ENCODE measurements at places on chromosomes 12 and 14. TPM values are rescaled to one million over a fixed set of nuclear protein-coding genes. Genes with fewer than 3 reads are reported as not detected.
A peak's percentile ranks its signal among the peaks of the same experiment; 100 is the strongest.

DNA sequence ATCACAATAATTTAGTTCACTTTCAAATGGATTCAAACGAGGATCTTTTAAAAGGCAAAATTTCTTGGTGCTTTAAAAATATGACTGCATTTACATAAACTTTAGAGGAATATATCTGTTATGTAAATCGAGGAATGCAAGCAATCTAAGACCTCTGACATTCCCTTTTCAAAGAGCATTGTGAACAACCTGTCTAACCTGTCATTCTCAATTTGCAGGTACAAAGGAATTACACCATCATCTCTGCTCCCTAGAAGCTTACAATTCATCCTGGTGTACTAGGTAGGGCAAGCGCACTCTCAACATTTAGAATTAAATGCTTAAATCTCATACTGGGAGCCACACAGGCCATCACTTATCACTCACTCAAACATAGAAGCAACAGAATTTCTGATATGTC, 35.6 kb downstream of the BMP4 start:
- H3K27me3 ChIP-seq, result peaks cover 24% of the 10 kb centered on the region
- no peaks in the 10 kb centered on the region for H3K36me3 ChIP-seq
- DNase-seq, result no peak
- H3K4me3 ChIP-seq, result no peak overlapping the region

DNA sequence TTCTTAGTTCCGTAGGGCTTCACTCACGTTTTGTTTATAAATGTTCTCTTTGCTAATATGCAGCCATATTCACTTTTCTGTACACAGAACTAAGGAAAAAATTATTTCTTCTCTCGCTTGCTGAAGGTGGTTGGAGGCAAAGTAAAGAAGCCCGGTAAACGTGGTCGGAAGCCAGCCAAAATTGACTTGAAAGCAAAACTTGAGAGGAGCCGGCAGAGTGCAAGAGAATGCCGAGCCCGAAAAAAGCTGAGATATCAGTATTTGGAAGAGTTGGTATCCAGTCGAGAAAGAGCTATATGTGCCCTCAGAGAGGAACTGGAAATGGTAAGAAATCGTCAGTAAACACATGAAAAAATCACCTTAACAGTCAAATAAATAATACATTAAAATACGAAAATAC, 24.0 kb downstream of the CREBL2 start:
- no peak overlapping the region for H3K27ac ChIP-seq
- H3K36me3 ChIP-seq, result peaks cover 14% of the 10 kb centered on the region
- H3K4me3 ChIP-seq, result no peak overlapping the region
- DNase-seq, result no peak

DNA sequence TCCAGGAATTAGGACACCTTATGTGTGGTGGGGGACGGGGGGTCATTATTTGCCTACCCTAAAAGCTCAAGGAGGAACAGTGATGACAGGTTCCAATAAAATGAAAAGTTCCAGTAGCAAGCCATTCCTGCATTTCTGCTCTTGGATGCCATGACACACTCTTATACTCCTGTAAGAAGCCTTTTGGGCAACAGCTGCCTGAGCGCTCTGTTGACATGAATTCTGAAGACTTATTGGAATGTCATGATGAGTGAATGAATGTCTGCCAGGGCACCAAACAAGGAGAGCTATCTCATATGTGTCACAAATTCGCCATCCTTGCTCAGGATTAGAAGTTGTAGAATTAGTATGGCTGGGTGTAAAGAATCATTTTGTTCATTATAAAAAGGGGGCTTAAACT, 36.3 kb downstream of the PTGER2 start:
- no peaks in the 10 kb centered on the region for H3K27me3 ChIP-seq
- DNase-seq, result no peak
- H3K4me3 ChIP-seq, result no peak overlapping the region
- H3K4me1 ChIP-seq, result peaks cover 65% of the 10 kb centered on the region

DNA sequence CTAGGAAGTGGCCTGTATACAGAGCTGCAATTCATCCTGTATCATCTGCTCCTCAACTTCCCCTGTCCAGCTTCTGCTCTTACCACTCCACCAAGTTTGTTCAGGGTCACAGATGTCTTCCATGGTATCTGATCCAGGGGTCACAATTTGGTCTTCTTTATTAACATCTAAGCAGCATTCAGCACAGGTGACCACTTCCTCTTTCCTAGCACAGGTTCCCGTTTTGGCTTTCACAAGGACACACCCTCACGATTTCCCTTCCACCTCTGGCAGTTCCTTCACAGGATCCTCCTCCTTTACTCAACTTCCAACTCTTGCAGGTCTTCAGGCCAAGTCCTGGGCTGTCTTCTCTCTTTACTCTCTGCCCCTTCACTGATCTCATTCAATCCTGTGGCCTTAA, 93.6 kb downstream of the TTC7B start:
- no peak overlapping the region for H3K4me3 ChIP-seq
- no peaks in the 10 kb centered on the region for H3K36me3 ChIP-seq
- no peak overlapping the region for H3K27ac ChIP-seq
- no peaks in the 10 kb centered on the region for H3K4me1 ChIP-seq
- H3K27me3 ChIP-seq, result no peaks in the 10 kb centered on the region

- no peak for DNase-seq
- H3K27me3 ChIP-seq, result no peaks in the 10 kb centered on the region
- H3K27ac ChIP-seq, result peak overlapping the region; percentile 35
- H3K36me3 ChIP-seq, result peaks cover 47% of the 10 kb centered on the region
- no peak overlapping the region for H3K4me3 ChIP-seq
These were observed 58.0 kb downstream of the SYNE2 start for GRCh38 chr14:63910583-63911363.

GRCh38 chr14:22106700-22107697, 433.4 kb upstream of the OR4E1 start:
- H3K27me3 ChIP-seq, result no peaks in the 10 kb centered on the region
- peak overlapping the region; percentile 10 for H3K4me3 ChIP-seq
- peaks cover 15% of the 10 kb centered on the region for H3K4me1 ChIP-seq
- peak overlapping the region; percentile 11 for H3K27ac ChIP-seq
- DNase-seq, result no peak

GRCh38 chr12:126998747-126999285, 1268.2 kb upstream of the TMEM132C start:
- no peak overlapping the region for H3K4me3 ChIP-seq
- DNase-seq, result no peak
- H3K36me3 ChIP-seq, result no peaks in the 10 kb centered on the region
- no peak overlapping the region for H3K27ac ChIP-seq
- peaks cover 7% of the 10 kb centered on the region for H3K27me3 ChIP-seq

DNA sequence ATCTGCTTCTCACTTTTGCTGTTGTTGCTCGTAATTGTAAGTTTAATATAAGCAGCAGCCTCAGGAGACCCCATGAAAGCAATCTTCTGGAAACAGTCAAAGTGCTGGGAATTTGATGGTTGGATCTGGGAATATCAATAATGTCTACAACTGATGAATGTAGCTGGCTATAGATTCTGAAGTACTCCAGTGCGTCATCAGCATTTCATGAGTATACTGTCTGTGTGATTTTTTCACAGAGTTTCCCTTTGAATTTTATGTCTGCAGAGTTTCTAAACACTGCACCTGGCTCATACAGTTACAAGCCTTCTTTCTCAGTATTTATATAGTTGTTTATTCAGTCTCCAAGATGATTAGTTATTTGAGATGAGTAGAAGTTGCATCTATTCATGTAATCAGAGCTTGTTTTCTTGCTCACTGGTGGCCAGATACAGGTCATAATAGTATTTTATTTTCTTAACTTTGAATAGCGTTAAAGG, 222.3 kb downstream of the RAD51B start:
- H3K36me3 ChIP-seq, result peaks cover 2% of the 10 kb centered on the region
- no peak overlapping the region for H3K27ac ChIP-seq
- H3K4me1 ChIP-seq, result no peaks in the 10 kb centered on the region
- no peaks in the 10 kb centered on the region for H3K27me3 ChIP-seq
- H3K4me3 ChIP-seq, result no peak overlapping the region

DNA sequence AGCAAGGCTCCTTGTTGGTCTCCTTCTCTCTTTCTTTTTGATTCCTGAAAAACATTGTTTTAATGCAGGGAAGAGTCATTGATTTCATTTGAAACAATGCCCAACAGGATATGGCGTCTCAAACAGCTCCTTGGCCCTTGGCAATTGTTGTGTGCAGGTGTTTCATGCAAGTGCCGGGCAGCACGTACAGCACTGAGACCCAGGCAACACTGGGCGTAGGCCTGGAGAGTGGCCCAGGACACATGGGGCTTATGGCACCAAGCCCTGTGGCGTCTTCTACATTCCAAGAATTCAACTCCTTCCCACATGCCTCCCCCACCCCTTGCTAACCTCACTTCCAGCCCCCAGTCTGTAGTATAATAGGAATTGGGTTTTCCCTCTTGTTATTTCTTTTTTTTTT, 230.4 kb downstream of the SPTSSA start:
- peaks cover 4% of the 10 kb centered on the region for H3K27me3 ChIP-seq
- no peak for DNase-seq
- no peaks in the 10 kb centered on the region for H3K4me1 ChIP-seq
- H3K36me3 ChIP-seq, result no peaks in the 10 kb centered on the region
- no peak overlapping the region for H3K4me3 ChIP-seq
- no peak overlapping the region for H3K27ac ChIP-seq

DNA sequence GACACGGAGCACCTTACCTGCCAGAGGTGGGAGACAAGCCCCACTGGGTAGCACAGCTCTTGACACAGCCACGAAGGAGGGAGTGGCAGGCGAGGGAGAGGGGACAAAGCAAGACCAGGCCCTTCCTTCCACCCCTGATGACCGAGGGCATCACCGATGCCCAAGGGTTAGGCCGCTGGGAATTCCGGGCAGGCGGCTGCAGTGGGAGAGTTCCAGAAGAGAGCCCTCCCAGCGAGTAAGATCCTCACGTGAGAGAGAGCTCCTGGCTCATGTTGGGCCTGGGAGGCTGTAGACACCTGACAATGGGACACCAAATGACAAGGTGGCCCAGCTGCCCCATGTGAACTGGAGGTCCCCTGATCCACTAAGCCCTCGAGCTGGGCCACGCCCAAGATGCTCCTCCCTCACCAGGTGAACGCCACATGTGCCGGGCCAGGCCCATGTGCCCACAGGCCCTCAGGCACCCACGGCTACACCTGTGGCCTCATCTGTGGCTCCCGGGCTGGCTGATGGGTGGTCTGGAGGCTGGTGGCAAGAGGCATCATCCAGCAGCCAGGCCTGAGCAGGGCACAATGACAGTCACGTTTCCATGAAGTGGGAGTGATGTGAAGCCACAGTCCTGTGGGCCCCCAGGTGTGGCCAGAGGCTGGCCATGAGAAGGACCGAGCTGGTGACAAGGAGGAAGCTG, 32.1 kb upstream of the C14orf180 start:
- H3K4me1 ChIP-seq, result no peaks in the 10 kb centered on the region
- DNase-seq, result no peak
- peaks cover 2% of the 10 kb centered on the region for H3K36me3 ChIP-seq
- no peak overlapping the region for H3K4me3 ChIP-seq

- no peak for DNase-seq
- no peak overlapping the region for H3K27ac ChIP-seq
- no peak overlapping the region for H3K4me3 ChIP-seq
- peaks cover 11% of the 10 kb centered on the region for H3K27me3 ChIP-seq
- no peaks in the 10 kb centered on the region for H3K4me1 ChIP-seq
These were observed 121.3 kb downstream of the RPS29 start for GRCh38 chr14:49464885-49465284.

GRCh38 chr12:39619316-39619659, 315 bp downstream of the ABCD2 start:
- H3K27ac ChIP-seq, result no peak overlapping the region
- H3K27me3 ChIP-seq, result no peaks in the 10 kb centered on the region
- DNase-seq, result peak; percentile 24
- peaks cover 4% of the 10 kb centered on the region for H3K36me3 ChIP-seq
- no peak overlapping the region for H3K4me3 ChIP-seq

GRCh38 chr14:28001002-28001401, 765.6 kb upstream of the FOXG1 start:
- no peak for DNase-seq
- H3K36me3 ChIP-seq, result no peaks in the 10 kb centered on the region
- H3K27me3 ChIP-seq, result no peaks in the 10 kb centered on the region
- H3K4me1 ChIP-seq, result no peaks in the 10 kb centered on the region

- peaks cover 56% of the 10 kb centered on the region for H3K4me1 ChIP-seq
- H3K27me3 ChIP-seq, result no peaks in the 10 kb centered on the region
- peak overlapping the region; percentile 61 for H3K4me3 ChIP-seq
- peaks cover 4% of the 10 kb centered on the region for H3K36me3 ChIP-seq
- H3K27ac ChIP-seq, result peak overlapping the region; percentile 96
These were observed 85.1 kb downstream of the BORCS5 start for GRCh38 chr12:12441843-12442461.

- H3K4me3 ChIP-seq, result no peak overlapping the region
- no peaks in the 10 kb centered on the region for H3K27me3 ChIP-seq
- no peaks in the 10 kb centered on the region for H3K4me1 ChIP-seq
These were observed 18.1 kb downstream of the GMFB start for GRCh38 chr14:54470701-54471100.

GRCh38 chr14:20468764-20469241, 403 bp upstream of the PNP start:
- peaks cover 45% of the 10 kb centered on the region for H3K4me1 ChIP-seq
- peaks cover 8% of the 10 kb centered on the region for H3K36me3 ChIP-seq
- H3K27ac ChIP-seq, result peak overlapping the region; percentile 94

- DNase-seq, result no peak
- H3K27ac ChIP-seq, result no peak overlapping the region
- H3K36me3 ChIP-seq, result no peaks in the 10 kb centered on the region
- H3K4me1 ChIP-seq, result no peaks in the 10 kb centered on the region
- H3K27me3 ChIP-seq, result peaks cover 5% of the 10 kb centered on the region
These were observed 50.0 kb upstream of the STON2 start for GRCh38 chr14:81450100-81450531.

GRCh38 chr14:92400579-92401444, 77.8 kb downstream of the SLC24A4 start:
- no peaks in the 10 kb centered on the region for H3K27me3 ChIP-seq
- H3K27ac ChIP-seq, result peak overlapping the region; percentile 4
- no peak overlapping the region for H3K4me3 ChIP-seq
- DNase-seq, result no peak
- H3K4me1 ChIP-seq, result no peaks in the 10 kb centered on the region

DNA sequence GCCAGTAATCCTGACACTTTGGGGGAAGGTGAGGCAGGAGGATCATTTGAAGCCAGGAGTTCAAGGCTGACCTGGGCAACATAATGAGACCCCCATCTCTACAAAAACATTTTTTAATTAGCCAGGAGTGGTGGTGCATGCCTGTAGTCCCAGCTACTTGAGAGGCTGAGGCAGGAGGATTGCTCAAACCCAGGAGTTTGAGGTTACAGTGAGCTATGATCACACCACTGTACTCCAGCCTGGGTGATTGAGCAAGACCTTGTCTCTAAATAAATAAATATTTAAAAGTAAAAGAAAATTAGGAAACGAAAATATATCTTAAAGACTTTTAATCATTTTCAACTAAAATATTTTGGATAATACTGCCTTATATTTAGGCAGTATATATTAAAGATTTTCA, 25.9 kb downstream of the CKB start:
- peaks cover 67% of the 10 kb centered on the region for H3K36me3 ChIP-seq
- no peaks in the 10 kb centered on the region for H3K27me3 ChIP-seq
- no peak overlapping the region for H3K27ac ChIP-seq
- DNase-seq, result no peak

GRCh38 chr14:91774140-91775096, 42.5 kb upstream of the CATSPERB start:
- H3K27ac ChIP-seq, result peak overlapping the region; percentile 53
- no peaks in the 10 kb centered on the region for H3K27me3 ChIP-seq
- H3K36me3 ChIP-seq, result peaks cover 37% of the 10 kb centered on the region

The AKAP6 gene
- 4.6 TPM for total RNA-seq

The GMFB gene
- 34.4 TPM for total RNA-seq

The NOVA1 gene
- total RNA-seq, result 0.55 TPM

The RNF212B gene
- not detected for total RNA-seq

The HOXC4 gene
- 0.63 TPM for total RNA-seq

The PDZRN4 gene
- total RNA-seq, result not detected

The SSPN gene
- total RNA-seq, result not detected

The SOX5 gene
- total RNA-seq, result not detected

The NYNRIN gene
- 0.29 TPM for total RNA-seq

The CLEC1B gene
- total RNA-seq, result not detected

The CCDC88C gene
- 300 TPM for total RNA-seq

The BRF1 gene
- total RNA-seq, result 52.4 TPM

All from naive thymus-derived CD8-positive, alpha-beta T cell (primary cell).